ENCODE measurements at places on chromosomes 16 and 17.

DNA sequence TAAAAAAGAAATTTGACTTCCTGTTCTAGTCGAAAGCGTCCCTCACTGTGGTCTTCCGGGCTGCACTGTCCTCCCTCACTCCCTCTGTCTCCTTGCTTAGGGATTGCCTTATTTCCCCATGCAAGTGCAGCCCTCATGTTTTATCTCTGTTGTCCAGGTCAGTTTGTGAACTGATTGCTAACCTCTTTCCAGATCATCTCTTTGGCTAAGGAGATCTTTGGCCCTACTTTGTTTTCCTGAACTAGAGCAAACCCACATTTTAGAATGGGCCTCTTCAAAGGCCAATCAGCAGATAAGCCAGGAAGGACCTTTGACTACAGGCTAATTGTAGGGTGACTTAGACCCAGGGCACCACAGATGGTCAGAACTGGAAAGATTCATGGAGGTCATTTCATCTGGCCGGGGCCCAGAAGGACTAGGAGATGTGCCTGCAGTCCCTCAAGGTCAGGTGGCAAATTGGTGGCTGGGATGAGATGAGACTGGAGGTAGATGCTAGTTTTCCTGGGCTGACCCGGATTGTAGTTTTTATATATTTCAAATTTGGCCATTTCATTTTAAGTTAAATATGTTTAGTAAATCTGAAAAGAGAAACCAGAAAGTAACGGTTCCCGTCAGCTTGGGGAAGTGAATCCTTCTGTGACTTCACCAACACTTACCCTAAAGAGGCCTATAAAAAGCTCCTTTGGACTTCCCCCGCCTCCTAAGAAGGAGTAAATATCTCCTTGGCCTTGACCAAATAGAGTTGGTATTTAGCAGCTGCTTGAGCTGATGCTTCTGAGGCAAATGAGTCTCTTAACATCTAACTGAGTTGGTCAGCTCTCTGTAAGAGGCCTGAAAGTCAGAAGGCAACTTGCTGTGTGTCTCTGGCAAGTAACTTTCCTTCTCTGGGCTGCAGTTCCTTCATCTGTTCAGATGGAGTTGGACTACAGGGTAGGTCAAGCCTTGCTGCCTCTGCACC lies 6.2 kb upstream of the SLC25A19 start:
- no peak for DNase-seq

GRCh38 chr17:72353502-72353901 lies 232.7 kb downstream of the SOX9 start:
- DNase-seq = no peak

DNA sequence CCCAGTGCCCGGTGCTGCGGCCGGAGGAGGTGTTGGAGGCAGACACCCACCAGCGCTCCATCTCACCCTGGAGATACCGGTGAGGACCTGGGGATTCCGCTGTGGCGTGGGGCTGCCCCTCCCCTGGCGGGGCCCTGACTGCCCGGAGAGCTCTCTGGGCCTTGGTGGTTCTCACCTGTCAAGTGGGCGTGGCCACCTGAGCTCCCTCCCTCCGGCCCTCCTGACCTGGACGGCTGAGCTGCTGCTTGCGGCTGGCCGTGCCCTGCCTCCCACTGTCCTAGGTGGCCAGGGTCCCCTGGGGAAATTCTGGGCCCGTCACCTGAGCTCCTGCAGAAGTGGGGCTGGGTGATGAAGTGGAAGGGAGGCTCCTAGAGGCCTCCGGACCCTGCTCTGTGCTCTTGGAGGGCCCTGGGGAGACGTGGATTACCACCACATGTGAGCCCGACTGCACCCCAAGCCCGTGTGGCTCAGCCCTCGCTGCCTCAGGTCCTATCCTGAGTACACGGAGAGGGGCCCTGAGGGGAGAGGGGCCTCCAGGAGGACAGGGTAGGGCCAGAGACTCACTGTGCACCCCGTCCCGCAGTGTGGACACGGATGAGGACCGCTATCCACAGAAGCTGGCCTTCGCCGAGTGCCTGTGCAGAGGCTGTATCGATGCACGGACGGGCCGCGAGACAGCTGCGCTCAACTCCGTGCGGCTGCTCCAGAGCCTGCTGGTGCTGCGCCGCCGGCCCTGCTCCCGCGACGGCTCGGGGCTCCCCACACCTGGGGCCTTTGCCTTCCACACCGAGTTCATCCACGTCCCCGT lies 1.1 kb downstream of the IL17C start:
- peak; percentile 61 for DNase-seq

- DNase-seq = no peak
Measured at GRCh38 chr16:56370875-56371659, 54.3 kb downstream of the AMFR start.

DNA sequence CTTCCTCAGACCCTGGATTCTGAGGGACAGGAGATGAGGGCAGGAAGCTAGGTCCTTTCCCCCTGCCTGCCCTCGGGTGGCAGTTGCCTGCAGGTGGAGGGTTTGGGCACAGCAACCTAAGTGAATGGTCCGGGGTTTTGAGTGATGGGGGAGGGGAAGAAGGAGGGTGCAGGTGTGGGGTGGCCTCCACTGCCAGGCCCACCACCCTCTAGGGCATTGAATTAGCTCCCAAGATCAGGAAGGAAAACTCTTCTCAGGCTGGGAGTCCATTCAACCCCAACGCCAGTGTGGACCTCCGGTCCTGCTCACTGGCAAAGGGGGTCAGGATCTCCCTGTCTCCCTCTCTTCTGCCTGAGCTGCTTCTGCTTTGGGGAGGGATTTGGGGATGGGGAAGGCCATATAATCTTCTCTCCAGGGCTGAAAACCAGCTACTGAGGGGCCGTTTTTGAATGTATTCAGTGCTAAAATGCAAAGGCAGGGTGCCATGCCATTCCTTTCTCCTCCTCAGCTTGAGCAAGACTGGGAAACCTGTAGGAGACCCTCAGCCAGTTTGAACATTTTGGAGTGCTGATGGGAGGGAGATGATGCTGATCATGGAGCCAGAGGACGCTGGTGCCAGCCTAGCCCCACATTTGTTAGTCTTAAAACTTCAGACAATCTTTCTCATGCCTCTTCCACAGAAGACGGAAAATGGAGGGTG lies 18.8 kb downstream of the GRB7 start:
- DNase-seq = no peak

GRCh38 chr16:19672378-19672777 lies 45.6 kb downstream of the KNOP1 start:
- DNase-seq = no peak

DNA sequence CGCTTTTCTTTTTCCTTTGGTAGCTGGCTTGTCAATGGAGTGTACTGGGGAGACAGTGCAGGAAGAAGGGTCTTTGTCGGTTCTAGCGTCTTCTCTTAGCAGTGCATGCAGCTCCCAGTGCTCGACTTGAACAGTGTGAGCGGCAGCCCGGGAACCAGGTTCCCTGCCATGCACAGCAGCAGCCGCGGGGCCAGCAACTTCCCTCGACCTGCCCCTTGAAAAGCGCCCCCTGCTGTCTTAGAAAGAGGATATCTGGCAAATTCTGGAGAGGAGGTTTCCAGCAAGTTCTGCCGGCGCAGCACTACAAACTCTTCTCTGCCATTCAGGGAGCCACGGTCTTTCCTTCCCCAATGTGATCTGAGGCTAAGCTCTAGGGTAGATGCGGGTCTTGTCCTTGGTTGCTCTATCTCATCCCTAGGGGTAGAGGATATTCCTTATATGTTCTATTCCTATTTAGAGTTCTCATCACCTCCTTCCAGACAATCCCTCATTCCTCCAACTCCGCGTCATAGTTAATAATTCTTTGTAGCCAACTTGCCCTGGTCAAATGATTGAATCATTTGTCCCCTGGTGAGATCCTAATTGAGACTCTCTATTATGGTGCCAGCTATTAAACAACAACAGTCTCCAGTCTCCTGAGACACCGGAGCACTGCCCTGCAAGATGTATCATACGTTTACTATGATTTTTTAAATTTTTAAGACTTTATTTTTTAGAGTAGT lies 451.3 kb downstream of the PMP22 start:
- peak; percentile 67 for DNase-seq

GRCh38 chr17:41212524-41213169 lies 13.8 kb upstream of the KRTAP9-2 start:
- DNase-seq = no peak

GRCh38 chr17:41801374-41802271 lies 10.1 kb downstream of the P3H4 start:
- DNase-seq = peak; percentile 93

DNA sequence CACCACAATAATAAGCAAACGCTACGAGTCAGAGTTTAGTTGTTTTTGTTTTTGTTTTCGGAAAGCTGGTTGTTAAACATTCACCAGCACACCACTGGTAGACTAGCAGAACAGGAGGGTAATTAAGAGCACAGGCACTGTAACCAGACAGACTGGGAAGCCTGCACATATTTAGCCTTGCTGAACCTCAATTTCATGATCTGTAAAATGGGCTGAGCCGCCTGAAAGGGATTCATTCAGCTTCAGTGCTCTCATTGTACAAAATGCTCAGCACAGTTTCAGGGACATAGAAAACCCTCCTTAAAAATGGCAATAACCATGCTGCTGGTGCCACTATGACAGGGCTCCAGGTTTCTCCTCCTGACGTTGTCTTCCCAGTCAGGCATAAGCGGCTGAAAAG lies 66.4 kb downstream of the TMEM114 start:
- no peak for DNase-seq

GRCh38 chr16:73016488-73016830 lies 31.5 kb downstream of the ZFHX3 start:
- DNase-seq = no peak

GRCh38 chr17:13636951-13637350 lies 35.2 kb upstream of the HS3ST3A1 start:
- DNase-seq = no peak

- no peak for DNase-seq
Measured at GRCh38 chr17:22242472-22242871, 550.1 kb downstream of the KCNJ18 start.

GRCh38 chr16:50702725-50703124 lies 9.3 kb downstream of the NOD2 start:
- DNase-seq = no peak

DNA sequence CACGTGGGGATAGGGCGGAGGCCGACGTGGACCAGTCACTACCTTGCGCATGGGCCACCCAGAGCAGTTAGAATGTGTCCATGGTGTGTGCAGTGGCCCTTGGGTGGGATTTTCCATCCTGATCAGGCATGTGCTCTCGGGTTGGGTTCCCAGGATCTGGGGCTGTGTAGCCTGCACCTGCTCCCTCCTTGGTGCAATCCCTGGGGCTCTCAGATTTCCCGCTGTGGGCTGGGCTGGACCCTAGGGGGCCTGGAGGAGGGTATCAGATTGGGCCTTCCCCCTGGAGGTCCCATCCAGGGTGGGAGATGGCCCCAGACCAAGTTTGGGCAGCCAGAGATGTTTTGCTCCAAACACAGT lies 1.3 kb downstream of the SMTNL2 start:
- DNase-seq = no peak

All from ecto neural progenitor cell (in vitro differentiated cells).